ENCODE measurements at places on chromosomes 1 and 21.
A peak's percentile ranks its signal among the peaks of the same experiment; 100 is the strongest.

DNA sequence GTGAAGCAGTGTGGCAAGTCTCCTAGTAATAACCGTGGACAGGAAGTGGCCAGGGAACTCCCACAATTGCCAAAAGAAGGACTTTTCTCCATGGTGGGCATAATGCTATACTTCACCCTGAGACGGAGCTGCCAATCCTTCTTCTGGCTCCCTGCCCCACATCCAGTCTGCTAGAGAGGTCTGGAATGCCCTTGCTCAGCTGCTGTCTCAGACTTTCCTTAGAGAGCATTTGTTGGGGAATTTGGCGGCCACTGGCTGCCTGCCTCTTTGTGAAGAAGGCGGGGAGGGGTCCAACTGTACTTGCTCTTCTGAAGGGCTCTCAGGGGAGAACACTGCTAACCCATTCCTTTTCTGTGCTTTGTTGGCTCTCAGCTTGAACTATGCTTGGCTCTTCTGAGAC, 123.7 kb upstream of the EDN2 start:
- DNase-seq = no peak

DNA sequence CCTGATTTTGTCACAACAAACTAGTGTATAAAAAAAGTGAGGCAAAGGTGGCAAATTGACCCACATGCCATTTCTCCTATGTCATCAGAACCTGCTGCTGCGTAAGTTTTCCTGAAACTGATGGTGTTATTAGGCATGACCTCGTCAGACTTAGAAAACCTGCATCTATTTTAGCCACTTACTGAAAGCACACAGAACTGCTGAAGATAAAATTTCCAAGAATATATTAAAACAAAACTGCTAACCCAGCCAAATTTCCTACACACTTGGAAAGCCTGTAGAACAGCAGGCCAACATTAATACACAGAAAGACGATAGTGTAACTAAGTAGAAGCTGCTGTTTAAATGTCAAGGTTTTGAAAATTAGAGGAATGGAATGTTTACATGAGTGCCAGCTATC, 674.5 kb upstream of the CXADR start:
- DNase-seq = no peak

- peak; percentile 58 for DNase-seq
Measured at GRCh38 chr1:229341774-229342655, 832 bp downstream of the CCSAP start.

GRCh38 chr21:44052830-44053226, 40.7 kb downstream of the TRAPPC10 start:
- no peak for DNase-seq

GRCh38 chr21:34593954-34594531, 20.9 kb downstream of the RCAN1 start:
- DNase-seq = no peak

DNA sequence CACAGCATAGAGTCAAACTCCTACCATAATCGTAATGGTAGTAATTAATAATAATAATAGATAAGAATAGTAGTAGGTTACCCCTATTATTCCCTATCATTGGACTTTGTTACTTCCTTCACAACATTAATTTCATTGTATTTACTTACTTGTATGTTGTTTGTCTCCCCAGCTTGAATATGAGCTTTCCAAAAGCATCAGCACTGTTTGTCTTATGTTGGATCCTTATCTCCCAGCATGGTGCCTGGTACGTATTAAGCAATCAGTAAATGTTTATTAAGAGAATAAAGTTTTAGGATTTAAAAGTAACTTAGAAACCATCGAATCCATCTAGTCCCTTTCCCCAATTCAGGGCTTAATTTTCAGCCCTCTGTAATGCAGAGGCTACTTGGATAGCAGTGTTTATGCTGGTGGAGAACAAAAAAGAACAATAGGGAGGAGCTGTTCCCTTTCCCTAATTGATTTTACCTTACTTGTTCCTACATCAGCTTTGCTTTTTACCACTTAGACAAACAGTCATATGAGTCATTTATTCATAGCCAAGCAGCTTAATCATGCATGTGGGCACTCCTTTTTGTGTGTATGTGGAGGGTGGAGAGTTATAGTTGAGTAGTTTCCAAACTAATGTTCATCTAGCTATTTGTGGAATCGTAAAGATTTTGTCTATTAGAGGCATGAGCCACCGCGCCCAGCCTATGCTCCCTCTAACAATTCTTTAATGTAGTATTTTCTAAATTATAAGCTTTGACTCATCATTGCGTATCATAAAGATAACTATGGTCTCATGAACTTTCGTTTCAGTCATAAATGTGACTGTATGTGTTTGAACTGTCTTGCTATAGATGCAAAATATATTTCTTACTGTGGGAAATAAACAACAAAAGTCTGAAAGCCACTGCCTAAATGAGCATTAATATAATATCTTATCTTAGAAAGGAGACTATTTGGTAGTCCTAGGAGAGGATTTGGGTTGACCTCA, 20.9 kb upstream of the DR1 start:
- no peak for DNase-seq

DNA sequence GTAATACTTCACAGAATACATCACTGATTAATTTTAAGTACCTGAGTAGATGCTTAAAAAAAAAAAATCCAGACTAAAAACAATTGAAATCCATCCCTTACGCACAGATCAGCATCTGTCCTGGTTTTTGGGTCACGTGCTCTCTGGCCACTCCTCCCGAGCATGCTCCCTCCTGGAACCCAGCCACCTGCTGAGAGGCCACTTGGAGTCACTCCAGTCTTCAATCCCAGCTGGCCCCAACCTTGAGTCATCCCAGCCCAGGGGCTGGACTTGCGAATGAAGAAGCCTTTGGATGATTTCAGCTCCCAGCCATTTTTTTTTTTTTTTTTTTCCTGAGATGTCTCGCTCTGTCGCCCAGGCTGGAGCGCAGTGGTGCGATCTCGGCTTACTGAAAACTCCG, 8.9 kb downstream of the MAP1LC3C start:
- no peak for DNase-seq

GRCh38 chr1:159737238-159737916, 23.0 kb upstream of the CRP start:
- DNase-seq = no peak

- DNase-seq = no peak
Measured at GRCh38 chr1:244821134-244821533, 14.3 kb upstream of the COX20 start.

- no peak for DNase-seq
Measured at GRCh38 chr1:101239095-101240040, 2.5 kb downstream of the S1PR1 start.

GRCh38 chr1:231329483-231329882, 8.2 kb downstream of the EXOC8 start:
- DNase-seq = no peak

GRCh38 chr1:223338811-223339746, 24.9 kb downstream of the SUSD4 start:
- no peak for DNase-seq

DNA sequence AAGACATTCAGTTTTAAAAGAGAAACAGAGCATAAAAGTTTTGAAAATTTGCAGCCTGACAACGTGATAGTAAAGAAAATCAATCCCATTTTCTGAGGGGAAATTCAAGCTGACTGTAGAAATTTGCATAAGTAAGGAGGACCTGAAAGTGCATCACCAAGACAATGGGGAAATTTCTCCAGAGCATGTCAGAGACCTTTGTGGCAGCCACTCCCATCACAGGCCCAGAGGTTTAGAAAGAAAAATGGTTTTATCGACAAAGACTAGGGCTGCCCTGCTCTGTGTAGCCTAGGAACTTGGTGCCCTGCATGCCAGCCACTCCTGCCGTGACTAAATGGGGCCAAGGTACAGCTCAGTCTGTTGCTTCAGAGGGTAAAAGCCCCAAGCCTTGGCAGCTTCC, 1640.2 kb upstream of the PRMT6 start:
- DNase-seq = no peak

GRCh38 chr1:87064309-87064708, 149.9 kb downstream of the HS2ST1 start:
- no peak for DNase-seq

DNA sequence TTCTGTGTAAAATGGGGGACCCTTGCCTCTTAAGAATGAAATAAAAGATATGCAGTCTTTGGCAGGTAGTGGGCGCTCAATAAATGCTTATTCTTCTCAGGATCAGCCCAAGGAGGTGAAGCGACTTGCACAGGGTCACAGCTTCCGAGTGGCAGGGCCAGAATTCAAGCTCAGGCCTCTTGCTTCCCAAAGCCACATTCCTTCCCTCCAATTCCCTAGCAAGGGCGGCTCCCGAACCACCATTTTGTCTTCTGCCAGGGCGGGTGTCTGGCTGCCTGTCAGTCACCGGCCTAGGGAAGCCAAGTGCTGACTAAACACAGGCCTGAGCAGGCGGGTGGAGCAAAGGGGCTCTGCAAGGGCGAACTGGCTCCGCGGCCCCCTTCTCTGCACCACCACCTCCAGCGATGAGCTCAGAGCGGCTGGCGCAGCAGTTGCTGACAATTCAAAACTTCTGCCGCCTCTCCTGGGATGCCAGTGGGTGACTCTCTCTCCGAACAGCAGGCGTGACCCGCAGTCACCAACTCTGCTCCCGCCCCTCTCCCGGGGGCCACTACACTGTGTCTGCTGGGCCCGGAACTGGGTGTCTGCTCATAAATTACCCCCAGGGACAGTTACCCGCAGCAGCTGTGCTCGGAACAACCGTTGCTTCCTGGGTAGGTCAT, 10.8 kb downstream of the GPR3 start:
- no peak for DNase-seq

GRCh38 chr1:100187912-100188311, 9.9 kb upstream of the LRRC39 start:
- DNase-seq = no peak

DNA sequence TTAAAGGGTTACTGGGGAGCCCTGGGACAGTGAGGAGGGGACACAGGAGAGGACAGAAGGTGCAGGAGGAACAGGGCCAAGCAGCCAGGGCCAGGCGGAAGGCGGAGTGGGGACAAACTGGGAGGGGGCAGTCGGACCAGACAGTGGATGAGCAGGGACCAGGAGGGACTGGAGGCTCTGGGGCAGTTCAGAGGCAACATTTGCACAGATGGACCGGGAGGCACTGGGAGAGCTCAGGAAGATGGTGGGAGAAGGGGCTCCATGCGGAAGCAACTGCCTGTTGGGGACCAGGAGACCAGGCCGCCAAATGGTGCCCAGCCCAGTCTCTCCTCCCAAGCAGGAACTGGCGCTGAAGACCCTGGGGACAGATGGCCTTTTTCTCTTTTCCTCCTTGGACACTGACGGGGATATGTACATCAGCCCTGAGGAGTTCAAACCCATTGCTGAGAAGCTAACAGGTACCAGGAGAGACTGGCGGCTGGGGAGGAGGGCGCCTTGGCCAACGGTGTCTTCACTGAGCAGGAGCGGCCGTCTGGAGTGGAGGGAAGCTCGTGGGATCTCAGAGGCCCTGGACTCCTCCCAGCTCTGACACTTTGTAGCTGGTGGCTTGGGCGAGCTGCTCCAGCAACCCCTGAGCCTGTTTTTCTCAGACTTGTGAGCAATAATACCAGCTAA, 847 bp downstream of the SELENON start:
- no peak for DNase-seq

DNA sequence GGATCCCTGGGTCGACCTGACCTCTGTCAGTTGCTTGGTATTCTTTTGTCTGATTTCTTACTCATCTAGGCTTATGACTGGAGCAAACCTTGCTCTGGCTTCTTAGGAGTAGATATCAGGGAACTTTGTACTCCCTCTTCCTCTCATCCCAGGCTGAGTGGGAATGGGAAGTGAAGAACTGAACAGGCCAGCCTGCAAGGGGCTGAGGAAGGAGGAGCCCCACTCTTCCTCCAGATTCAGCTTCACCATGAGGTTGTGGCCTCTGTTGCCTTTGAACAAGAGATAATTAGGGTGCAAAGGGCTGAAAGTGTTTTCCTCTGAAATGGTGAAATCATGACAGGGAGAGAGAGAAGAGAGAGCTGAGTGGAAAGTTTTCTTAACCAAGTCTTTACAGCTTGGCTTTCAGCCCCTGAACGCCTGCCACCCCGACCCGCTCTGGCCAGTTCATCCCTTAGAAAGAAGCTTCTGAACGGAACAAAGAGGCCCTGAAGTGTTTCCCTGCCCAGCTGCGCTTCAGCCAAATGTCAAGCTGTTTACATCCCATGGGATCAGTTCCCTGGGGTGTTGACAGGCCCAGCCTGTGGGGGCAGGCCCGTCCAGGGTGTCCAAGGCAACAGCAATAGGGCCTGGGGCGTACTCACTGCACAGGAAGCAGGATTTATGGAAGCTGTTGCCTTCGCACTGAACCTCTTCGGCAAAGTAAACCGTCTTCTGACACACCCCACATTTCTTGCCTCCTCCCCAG, 11.2 kb downstream of the CSRP1 start:
- no peak for DNase-seq

DNA sequence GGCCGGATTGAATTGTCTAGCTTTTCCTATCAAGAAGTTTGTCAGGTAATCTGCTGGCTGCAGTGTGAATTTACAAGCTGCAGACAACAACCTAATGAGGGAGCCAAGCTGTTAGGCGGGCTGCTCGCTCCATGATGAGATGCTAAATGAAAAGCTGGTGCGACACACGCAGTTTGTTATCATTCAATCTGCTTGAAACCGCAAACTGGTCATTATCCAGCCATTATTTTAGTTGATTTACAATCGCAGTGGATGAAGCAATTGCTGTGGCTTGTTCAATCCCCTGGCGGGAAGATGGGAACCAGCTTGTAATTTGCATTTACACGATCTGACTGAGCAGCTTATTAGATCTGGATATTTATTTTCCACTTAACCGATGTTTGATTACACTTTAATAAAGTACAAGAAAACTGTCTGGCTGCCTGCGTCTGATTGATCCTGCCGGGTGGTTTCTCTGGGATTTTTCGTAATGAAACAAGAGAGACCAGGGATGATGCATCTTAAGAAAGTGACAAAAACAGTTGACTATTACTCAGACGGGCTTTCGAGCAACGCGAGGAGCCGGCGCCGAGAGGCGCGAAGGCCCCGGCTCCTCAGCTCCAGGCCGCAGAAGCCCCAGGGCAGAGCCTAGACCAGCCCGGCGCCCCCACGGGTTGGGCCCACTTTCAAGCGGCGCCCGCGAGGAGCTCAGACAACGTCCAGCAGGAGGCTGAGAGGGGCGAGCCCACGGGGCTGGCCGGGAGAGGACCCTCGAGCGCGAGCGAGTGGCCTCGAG, 118.0 kb upstream of the BARHL2 start:
- no peak for DNase-seq

GRCh38 chr1:7681401-7681800, 89.7 kb upstream of the VAMP3 start:
- no peak for DNase-seq

DNA sequence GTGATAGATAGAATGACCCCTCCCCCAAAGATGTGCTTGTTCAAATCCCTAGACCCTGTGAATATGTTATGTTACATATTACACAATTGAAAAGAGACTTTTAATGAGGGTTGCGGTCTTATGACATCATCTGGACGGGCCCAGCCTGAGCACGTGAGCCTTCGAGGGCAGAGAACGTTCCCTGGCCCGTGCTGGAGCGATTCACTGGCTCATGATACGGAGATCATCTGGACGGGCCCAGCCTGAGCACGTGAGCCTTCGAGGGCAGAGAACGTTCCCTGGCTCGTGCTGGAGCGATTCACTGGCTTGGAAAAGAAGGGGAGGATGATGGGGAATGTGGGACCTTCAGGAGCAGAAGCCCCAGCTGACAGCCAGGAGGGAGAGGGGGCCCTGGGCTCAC, 34.4 kb upstream of the COL18A1 start:
- DNase-seq = no peak

All from stimulated activated CD8-positive, alpha-beta memory T cell treated with anti-CD3 and anti-CD28 coated beads, Interleukin-15, amount 100 ng/mL, for 1 hour (primary cell).